IMR-90 (cell line): ENCODE measurements at places on chromosomes 4 and X.

DNA sequence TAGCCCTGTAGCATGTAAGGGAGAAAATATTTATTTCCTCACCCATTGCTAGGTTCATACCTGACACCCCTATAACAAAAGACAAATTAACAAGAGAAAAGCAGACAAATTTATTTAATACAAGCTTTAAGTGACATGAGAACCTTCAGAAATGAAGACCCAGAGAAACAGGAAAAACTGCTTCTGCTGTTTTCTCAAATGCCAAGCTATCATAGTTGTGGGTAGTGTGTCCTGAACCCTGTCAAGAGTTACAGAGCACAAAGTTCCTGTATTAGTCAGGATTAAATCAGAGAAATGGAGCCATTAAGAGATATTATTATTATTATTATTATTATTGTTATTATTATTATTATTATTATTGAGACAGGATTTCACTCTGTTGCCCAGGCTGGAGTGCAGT is 17.5 kb downstream of the CCDC160 start:
- DNase-seq = no peak

DNA sequence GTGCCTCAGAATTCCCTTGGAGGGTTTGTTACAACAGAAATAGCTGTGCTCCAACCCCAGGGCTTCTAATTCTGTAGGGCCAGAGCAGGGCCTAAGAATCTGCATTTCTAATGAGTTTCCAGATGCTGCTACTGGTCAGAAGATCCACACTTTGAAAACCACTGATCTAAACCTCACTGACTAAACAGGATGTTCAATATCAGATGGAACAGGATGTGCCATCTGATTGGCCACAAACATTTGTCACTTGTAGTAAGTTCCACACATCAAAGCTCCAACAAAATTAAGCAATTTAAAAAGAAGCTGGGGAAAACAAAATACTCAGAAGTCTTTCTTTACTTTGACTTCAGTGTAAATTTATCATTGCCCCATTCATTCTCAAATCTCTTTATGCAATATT is 14.3 kb downstream of the CASK start:
- DNase-seq = no peak

DNA sequence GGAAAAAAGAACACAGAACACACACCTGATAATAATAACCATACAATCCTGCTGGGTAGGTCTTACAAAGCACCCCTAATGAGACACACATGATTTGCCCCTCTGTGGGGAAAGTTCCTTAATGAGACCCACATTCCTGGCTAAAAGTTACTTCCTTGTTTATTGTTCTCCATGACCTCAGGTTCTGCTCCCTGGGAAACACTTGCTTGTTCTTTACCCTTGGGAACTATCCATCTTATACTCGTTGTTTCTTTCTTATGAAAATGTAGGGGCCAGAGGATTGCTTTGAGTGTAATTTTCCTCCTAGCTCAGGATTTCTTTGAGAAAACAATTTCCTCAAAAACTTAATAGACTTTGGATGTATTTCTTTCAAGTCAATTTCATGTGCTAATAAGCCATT is 52.1 kb upstream of the PCDH10 start:
- DNase-seq = no peak

- peak; percentile 20 for DNase-seq
These were observed 49.1 kb upstream of the FBXW7 start for GRCh38 chr4:152585023-152585441.

- DNase-seq = peak; percentile 42
These were observed 14.8 kb upstream of the SPON2 start for GRCh38 chr4:1187182-1187581.

DNA sequence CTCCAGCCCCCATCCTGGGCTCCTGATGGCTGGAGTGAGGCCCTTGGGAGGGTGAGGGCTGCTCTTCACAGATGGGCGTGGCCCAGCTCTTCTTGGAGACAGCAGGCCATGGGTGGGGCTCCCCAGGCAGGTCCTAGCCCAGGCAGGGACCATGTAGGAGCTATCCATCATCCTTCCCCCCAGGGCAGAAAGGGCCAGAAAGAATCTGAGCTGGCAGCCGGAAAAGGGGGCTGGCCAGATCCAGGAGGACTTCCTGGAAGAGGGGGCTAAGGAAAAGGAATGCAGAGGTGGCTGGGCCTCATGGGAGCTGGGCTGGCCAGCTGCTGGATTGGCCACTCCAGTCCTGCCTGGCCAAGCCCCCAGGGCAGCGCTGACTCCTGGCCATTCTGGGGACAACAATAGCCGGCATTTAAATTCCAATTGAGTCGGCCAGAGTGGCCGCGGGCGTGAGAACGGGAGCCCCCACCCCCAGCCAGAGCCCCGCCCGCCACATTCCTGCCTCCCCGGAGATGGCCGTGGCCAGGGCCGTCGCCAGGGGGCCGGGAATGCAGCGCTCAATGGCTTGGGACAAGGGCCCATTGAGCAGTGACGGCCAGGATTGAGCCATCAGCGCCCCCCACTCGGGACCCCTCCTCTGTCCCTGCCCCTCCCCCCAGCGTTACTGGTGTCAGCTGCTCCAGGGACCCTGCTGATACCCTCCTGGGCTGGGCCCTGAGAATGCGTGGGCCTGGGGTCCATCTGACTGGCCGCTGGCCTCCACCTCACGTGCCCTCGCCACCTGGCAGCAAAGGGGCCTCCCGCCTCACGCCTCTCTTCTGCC is 15.1 kb upstream of the FGFR3 start:
- DNase-seq = no peak

- no peak for DNase-seq
These were observed 489.5 kb downstream of the STIM2 start for GRCh38 chr4:27350161-27350560.

DNA sequence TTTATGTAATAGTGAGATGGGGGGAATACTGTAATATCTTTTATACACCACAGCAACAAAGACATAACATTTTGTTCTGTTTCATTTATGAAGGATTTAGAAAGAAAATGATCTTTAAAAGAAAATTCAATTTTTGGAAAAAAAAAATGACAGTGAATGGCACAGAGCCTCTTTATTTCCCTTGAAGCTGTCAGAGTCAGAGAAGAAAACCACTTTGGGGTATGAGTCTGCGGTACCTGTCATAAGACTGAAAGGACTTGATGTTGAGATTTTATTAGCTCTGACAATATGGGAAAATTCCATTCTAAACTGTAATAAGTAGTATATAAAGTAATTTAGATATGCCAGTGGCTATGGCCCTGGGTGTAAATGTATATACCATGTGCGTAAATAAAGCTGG is 134.8 kb downstream of the GALNTL6 start:
- DNase-seq = no peak

DNA sequence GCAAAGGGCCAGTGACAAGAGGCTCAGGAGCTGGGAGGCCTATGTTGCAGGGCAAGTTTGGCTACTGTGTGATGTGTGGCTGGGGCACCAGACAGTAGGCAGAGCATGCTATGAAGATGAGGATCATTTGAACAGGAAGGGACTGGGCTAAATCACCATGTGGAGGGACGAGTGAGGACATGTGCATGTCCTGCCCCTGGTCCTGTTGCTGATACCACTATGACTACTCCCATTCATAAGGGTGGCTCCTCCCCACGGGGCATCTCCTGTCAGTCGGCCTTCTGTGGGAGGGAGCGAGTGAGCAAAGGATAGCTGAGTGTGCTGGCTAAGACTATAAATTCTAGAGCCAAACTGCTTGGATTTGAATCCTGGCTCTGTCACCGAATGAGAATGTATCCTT is 139.2 kb downstream of the TMEM164 start:
- DNase-seq = no peak

- DNase-seq = peak; percentile 91
These were observed 132.8 kb upstream of the FUNDC1 start for GRCh38 chrX:44675362-44676024.

DNA sequence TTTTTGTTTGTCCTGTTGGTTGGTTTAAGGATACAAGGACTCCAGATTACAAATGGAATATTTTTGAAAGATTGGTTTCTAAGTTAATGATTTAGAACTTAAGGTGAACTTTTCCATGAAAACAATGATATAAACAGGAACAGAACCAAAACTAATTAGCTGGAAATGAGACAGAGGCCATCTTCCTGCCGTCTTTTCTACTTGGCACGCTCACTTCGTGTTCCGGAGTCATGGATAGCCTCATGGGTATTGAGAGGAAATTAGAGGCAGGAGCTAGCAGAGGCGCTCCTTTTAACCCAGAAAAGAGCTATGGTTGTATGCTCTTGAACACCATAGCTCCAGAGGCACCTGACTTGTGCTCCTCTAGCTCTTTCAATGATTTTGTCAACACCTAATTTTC is 2.4 kb downstream of the FAM241A start:
- no peak for DNase-seq

GRCh38 chr4:14233126-14233525 is 605.6 kb upstream of the BOD1L1 start:
- no peak for DNase-seq

DNA sequence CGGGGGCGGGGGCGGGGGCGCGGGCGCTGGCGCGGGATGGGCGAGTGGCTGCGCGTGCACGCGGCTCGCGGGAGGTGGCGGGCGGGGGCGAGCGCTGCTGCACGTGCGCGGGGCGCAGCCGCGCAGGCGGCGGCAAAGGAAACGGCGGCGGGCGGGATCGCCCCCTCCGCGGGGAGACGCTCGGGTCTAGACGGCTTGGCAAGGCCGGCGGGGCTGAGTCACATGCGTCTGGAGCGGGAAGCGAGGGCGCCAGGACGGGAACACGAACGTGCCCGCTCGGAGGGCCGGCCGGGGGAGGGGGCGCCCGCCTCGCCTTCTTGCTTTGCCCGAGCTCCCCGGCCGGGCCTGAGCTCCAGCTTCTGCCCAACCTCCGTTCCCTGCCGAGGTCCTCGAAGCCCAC is 4.3 kb upstream of the HAUS7 start:
- peak; percentile 46 for DNase-seq

DNA sequence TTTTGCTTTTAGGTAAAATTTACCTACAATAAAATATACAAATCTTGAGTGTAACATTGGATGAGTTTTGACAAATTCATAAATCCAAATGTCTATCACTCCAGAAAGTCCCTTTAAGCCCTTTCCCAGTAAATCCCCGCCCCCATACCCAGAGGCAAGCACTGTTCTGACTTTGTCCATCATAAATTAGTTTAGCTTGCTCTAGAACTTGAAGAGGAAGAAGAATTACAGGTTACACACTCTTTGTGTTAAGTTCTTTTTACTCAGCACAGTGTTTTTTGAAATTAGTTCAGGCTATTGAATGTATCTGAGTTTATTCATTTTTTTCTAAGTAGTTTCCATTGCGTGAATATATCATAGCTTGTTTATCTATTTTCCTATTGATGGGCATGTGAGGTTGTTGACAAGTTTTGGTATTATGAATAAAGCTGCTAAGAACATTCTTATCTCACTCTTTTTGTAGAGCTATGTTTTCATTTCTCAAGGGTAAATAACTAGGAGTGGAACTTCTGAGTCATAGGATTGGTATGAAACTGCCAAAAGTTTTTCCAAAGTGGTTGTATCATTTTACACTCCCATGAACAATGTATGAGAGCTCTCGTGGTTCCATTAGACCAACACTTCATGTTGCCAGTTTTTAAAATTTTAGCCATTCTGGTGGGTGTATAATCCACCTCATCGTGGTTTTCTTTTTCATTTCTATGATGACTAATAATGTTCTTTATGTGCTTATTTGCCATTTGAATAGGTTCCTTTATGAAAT is 22.4 kb upstream of the HPSE start:
- DNase-seq = peak; percentile 91

GRCh38 chr4:143599827-143600226 is 86.3 kb downstream of the SMARCA5 start:
- DNase-seq = no peak

DNA sequence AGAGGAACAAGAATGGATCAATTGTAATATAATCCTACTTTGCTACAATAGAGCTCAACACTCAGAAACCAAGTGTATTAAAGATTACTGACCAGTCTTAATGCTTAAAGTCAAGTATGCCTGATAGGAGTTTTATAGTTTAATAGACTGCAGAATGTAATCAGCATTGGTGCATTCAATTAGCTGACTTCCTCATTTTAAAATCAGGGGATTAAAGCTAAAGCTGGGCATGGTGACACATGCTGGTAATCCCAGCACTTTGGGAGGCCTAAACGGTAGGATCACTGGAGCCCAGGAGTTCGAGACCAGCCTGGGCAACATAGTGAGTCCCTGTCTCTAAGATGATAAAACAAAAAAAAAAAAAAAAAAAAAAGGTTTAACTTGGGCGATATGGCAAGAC is 10.8 kb downstream of the HNRNPDL start:
- no peak for DNase-seq

DNA sequence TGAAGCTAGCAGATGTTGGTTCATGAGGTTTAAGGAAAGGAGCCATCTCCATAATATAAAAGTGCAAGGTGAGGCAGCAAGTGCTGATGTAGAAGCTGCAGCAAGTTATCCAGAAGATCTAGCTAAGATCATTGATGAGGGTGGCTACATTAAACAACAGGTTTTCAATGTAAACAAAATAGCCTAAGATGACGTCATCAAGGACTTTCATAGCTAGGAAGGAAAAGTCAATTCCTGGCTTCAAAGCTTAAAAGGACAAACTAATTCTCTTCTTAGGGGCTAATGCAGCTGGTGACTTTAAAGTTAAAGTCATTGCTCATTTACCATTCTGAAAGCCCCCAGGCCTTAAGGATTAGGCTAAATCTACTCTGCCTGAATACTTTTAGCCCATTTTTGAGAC is 141.9 kb downstream of the MID1IP1 start:
- DNase-seq = no peak

GRCh38 chr4:163598028-163598427 is 103.5 kb downstream of the TMA16 start:
- no peak for DNase-seq

DNA sequence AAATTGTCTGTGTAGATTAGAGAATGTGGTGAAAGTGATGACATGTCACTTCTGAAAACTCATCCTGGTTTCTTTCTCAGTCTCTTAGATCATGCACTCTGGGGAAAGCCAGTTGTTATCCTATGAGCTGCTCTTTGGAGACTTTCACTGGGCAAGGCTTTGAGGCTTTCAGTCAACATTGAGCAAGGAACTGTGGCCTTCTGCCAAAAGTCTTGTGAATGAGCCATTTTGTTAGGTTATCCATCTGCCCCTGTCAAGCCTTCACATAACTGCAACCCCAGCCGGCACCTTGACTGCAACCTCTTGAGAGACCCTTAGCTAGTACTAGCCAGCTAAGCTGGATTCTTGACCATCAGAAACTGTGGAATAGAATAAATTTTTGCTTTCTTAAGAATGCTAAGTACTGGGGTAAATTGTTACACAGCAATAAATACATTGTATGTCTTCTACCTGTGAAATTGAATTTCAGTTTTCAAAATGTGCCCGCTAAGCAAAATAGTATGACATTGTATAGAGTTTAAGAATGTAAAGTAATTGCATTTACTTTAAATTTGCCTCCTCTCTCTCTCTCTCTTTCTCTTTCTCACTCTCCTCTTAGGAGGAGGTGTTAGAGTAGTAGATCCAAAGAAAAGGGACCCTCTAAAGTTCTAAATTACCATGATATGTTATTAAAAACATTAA is 1273.0 kb downstream of the RAPGEF2 start:
- no peak for DNase-seq
